ENCODE measurements at places on chromosomes 11 and 22.

DNA sequence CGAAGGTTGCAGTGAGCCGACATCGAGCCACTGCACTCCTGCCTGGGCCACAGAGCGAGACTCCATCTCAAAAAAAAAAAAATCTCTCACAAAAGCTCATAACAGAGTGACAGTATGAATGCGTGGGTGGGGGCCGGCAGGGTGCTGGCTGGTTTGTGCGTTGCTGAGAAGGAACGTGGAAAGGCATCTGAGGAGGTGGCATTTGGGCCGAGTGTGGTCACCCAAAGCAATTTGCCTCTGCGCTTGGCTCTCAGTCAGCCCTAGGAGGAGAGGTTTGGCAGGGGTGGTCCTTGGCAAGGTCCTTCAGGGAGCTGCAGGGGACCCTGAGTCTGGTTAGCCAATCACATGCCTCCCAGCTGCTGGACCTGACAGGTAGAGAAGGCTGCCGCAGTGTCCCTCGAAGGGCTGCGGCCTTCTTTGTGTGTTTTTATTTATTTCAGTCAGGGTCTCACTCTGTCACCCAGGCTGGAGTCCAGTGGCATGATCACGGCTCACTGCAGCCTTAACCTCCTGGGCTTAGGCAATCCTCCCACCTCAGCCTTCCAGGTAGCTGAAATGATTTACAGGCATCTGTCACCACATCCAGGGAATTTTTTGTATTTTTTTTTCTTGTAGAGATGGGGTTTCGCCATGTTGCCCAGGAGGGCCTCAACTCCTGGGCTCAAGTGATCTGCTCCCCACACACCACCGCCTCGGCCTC, 23.5 kb upstream of the OSBPL5 start:
- DNase-seq, result no peak

DNA sequence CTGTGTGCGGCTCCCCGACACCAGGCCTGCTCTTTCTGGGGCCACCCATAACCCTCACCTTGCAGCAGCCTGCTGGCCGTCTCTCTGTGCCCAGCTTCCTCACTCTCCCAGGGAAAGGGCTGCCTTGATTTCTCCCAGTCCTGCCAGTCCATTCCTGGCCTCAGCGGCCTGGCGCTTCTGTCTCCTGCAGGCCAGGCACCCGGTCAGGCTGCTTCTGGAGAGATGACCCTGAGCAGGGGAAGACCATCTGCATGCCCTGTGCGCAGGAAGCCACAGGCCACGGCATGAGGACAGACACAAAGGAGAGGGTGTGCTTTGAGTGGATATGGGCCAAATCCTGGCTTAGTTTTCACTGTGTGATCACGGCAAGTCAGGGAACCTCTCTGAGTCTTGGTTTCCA, 86.2 kb downstream of the TSPAN18 start:
- no peak for DNase-seq

DNA sequence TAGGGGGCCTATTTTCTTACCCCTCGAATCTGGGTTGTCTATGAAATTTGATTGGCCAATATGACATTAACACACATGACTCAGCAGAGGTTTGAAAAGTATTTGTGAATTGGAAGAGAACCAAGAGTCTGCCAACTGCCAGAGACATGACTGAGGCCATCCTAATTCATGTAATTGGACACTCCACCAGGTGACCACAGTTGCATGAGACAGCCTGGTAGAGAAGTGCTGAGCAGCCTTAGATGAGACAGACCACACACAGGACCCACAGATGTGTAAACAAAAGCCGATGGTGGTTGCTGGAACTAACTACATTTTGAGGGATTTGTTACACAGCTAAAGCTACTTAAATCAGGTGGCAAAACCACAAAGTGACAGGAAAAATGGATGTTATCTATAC, 855 bp upstream of the MS4A5 start:
- no peak for DNase-seq

DNA sequence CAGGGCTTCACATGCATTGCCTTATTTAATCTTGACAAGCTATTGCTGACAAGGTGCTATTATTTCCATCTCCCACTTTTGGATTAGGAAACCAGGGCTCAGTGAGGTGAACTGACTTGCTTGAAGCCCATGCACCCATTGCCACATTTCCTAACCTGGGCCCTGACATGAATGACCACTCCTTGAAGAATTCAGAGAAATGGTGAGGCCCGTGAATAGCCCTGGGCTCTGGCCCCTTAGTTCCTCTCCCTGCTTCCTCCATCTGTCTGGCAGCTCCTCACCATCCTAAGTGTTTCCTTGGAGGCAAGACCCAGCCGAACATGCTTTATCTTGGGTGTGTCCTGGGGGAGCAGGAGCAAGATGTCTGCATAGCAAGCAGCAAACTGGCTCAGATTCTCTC, 56.1 kb upstream of the NECTIN1 start:
- DNase-seq, result no peak

GRCh38 chr11:117618982-117619355, 178.0 kb downstream of the DSCAML1 start:
- DNase-seq, result no peak

GRCh38 chr22:33640900-33641299, 279.4 kb downstream of the LARGE1 start:
- no peak for DNase-seq

GRCh38 chr22:32832174-32832573, 30.7 kb downstream of the TIMP3 start:
- DNase-seq, result no peak

GRCh38 chr22:41668971-41669911, 19.4 kb downstream of the SNU13 start:
- DNase-seq, result no peak

- DNase-seq, result no peak
Observed at GRCh38 chr22:22109693-22110466, 127.3 kb upstream of the TOP3B start.

GRCh38 chr11:78504708-78505107, 70.0 kb downstream of the NARS2 start:
- no peak for DNase-seq

GRCh38 chr11:124310721-124311120, 3.0 kb downstream of the OR8D1 start:
- DNase-seq, result no peak

GRCh38 chr11:75814363-75814676, 690 bp upstream of the UVRAG start:
- no peak for DNase-seq

DNA sequence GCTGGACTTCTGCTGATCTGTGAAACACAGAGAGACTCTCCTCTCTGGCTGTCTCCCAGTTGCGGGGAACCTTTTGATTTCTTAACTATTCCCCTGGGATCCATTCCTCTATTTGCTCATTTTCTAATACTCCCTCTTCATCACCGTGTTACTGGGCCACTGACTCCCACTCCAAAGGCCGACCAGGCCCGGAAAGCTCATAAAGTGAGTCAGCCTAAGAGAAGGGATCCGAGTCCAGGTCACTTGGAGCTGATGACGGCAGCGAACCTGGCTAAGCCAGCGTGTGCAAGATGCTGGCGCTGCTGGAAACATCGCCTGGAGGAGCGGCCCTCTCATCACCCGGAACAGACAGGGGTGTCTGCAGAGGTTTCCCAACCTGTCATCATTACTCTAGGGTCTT, 112.8 kb downstream of the FBXO7 start:
- DNase-seq, result no peak

- no peak for DNase-seq
Observed at GRCh38 chr22:49158741-49159564, 668.7 kb downstream of the BRD1 start.

DNA sequence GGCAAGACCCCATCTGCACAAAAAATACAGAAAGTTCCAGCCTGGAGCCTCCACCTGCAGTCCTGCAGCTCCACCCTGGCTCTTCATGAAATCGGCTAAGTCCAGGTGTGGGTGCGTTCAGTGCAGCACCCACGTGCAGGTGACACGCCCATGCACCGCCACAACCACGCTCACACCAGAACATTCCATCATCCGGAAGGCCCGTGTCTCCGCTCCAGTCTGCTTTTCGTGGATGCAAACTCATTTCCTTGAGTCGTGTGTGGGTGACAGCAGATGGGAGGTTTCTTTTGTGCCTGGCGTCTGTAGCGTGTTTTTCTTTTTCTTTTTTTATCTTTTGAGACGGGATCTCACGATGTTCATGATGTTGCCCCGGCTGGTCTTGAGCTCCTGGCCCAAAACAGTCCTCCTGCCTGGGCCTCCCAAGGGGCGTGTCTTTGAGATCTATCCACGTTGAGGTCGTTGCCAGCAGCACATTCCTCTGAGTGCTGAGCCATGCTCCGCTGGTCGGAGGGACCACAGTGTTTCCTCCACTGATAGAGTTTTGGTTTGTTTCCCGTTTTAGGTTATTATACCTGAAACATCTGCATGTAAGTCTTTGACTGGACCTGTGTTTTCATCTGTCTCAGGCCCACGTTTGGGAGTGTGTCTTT, 7.2 kb downstream of the PTDSS2 start:
- DNase-seq, result no peak

- no peak for DNase-seq
Observed at GRCh38 chr11:67616431-67617242, 9.9 kb downstream of the NDUFV1 start.

DNA sequence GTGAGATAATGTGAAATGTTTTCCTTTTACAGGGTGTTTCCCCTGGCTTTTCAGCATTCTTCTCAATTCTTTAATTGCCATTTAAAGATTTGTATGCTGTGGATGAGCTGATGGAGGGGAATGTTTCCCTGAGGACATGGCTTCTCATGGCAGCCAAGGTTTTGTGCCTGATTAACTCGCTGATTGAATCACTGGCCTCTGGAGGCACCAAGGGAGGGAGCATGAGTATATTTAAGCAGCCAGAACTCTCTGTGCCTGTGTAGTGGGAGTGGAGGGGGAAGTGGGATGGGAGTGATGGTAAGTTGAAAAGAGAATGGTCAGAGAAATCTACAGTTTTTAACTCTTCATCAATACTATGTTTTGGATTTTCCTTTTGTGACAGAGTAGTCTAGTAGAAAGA, 88.7 kb downstream of the STIM1 start:
- no peak for DNase-seq

DNA sequence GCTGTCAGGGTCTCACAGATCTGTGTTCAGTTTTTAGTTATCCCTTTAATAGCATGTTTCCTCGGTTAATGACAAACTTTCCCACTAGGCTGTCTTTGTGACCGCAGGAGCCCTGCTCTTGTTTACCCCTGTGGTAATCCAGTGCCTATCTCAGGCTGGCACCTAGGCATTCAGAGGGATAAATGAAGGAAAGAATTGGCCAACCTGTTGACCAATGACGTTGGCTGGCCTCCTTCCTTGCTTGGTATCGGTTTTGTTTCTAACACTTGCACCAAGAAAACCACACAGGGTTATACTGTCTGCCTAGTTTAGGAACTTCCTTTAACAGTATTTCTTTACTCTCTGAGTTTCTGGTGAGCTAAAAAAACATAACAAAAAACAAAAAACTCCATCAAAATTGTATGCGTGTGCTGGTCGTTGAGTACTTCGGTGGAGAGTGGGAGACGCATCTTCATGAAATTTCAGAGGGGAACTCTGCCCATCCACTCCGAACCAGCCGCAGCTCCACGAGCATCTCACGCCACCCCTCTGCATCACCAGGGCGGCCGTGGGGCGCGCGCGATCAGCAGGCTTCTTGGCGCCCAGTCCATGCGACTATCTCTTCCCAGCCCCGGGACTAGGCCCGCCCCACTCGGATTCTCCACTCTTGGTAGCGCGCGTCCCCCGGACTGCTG, 563 bp upstream of the ENDOD1 start:
- DNase-seq, result no peak

GRCh38 chr22:21947040-21948014, 5.3 kb downstream of the PPM1F start:
- DNase-seq, result no peak

- no peak for DNase-seq
Observed at GRCh38 chr11:72135891-72136683, 562 bp downstream of the FOLR3 start.

DNA sequence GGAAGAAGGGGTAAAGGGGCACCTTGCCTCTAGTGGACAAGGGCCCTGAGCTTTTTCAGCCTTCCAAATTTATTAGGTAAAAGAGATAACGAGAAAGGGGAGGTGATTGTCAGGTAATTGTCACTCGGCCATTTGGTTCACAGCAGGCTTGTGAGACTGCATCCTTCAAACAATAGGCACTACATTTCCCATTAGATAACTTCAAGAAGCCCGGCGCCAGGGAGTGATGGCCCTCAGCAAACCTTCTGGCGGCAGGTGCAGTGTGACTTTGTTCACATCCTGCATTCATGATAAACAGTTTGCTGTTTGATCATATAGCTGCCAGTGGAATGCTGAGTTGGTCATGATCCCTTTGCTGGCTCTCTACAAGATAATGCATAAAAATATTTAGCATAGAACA, 185.1 kb downstream of the CWF19L2 start:
- no peak for DNase-seq

GRCh38 chr11:134512061-134512460, 100.0 kb upstream of the B3GAT1 start:
- no peak for DNase-seq

- DNase-seq, result no peak
Observed at GRCh38 chr22:49719046-49719445, 108.6 kb downstream of the BRD1 start.

DNA sequence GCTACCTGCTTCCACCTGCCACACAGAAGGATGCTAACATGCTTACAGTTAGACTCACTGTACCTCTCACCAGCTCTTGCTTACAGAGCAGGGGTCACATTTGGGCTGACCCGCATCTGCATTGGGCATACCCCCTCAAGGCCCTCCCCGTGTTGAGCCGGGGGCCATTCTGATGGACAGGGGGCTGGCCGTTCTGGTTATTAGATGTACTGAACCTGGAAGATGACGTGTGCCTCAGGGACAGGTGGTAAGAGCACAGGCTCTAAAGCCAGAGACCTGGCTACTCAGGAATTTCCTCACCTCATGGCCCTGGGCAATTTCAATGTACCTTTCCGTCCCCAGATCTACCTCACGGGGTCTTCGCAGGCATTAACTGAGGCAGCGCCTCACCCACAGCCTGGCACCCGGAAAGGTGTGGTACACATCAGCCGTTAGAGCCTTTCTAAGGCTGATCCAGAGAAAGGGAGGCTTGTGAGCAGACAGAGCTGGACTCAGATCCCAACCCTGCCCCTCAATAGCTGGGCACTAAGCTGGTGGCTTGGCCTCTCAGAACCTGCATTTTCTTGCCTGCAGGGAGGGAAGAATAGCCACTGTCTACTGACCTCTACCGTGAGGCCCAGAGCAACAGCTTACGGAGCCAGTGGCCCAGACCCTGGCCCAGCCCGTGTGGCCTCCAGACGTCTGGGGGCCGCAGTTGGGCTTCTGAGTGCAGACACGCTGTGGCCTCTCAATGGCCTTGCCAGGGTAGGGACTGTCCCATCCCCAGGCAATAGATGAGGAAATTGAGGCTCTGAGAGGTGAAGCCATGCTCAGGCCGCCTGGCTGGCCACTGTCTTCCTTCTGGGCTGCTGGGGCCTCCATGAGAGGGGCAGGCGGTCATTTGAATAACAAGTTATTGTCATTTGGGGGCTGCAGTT, 100.6 kb downstream of the MORC2 start:
- DNase-seq, result no peak

DNA sequence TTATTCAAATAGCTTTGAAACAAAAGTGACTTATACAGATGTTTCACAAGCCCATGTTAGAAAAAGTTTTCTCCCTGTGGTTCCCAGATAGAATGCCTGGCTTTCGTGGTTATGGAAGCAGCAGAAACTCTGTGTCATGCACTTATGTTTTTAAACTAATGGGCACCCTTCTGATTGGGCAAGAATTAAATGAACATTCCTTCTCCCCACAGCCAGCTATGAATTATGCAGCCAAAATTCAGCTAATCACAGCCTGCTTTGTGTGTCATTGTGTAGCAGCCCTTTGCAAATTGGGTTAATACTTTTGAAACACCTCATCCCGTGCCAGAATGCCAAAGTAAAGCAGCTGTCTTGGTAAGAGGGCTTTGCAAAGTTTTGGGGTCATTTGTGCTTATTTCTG, 46.9 kb downstream of the PANX1 start:
- DNase-seq, result no peak
